ENCODE measurements at places on chromosomes 11 and 22.

- no peak for DNase-seq
Measured at GRCh38 chr22:43847376-43848289, 14.7 kb downstream of the SULT4A1 start.

DNA sequence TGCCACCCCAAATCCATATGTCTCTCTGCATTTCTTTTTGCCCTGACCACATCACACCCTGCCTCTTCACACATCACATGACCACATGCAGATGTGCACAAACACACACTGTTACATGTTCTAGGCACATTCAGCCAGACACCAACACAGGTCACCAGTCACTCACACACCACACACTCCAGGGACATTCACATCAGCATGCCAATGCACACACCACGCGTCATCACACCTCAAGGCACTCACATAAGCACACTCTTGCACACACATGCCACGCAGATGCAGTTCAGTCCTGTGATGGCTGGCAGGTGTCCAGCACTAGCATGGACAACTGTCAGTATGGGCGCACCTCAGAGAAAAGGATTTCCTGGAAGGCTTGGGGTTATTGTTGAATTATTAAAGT lies 77.0 kb upstream of the MYOD1 start:
- DNase-seq = no peak

GRCh38 chr11:94956963-94957362 lies 16.4 kb downstream of the CWC15 start:
- DNase-seq = no peak

DNA sequence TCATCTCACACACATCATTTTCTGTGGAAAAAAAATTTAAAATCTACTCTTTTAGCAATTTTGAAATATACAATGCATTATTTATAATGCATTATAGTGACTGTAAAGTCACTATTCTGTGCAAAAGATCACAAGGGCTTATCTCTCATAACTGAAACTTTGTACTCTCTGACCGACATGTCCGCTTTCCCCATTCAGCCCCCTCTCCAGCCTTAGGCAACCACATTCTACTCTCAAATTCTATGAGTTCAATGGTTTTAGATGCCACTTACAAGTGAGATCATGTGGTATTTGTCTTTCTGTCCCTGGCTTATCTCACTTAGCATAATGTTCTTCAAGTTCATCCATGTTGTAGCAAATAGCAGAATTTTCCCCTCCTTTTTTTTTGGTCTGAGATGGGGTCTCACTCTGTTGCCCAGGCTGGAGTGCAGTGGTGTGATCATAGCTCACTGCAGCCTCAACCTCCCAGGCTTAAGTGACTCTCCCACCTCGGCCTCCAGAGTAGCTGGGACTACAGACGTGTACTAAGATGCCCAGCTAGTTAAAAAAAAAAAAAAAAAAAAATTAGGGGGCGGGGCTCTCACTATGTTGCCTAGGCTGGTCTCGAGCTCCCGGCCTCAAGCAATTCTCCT lies 44.5 kb downstream of the SYN3 start:
- no peak for DNase-seq

DNA sequence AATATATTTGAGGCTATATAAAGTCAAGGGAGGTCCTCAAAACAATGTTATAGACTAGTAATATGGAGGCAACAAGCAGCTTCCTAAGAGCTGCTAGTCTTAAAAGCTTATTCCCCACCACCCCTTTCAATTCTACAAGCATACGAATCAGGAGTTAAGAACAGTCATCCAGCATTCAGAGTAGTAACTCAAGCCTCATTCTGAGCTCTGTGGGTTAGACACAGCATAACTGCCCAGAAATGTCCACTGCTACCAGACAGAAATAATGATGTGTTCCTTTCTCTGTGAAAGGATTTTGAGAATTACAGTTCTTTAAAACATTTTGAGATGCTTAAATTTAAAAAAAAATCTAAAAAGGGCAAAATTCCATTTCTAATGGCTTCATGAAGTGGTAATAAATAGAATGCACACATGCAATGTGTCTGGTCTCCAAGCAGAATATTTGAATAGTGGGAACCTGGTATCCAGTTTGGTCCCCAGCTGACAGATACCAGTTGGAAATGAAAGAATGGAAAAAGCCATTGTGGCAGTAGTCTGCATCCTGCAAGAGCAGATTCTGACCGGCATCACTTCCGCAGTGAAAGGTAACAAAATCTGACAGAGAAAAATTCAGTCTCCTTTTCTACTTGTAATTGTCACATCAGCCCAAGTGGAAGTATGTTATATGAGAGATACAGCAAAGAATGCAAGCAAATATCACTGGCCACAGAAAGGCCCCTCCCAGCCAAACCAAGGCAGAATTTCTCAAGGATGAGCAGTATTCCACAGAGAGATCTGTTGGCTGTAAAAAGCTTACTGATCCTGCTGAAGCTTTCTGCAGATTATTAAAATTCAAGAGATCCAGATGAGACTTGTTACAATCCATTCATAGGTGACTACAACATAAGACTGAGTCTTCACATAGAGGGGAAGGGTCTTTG lies 310.8 kb upstream of the PITPNB start:
- no peak for DNase-seq
